Prostate gland (tissue), 2 donors: ENCODE measurements at places on chromosomes 4 and X.

GRCh38 chr4:40721730-40722171, 28.0 kb upstream of the NSUN7 start:
- DNase-seq, result no peak

DNA sequence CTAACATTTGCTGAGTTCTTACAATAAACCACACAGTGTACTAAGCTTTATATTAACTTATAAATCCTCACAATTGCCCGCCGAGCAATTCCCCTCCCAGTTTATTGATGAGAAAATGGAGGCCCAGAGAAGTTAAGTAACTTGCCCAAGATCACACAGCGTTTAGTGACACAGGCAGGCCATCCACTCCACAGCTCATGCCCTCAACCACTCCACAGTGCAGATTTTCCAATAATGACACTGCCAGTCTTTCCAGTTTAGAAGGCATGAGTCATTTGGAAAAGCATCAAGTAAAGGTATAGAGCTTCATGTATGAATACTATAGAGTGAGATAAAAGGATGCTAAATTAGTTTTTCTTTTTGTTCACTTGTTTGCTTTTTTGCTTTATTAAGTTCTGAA, 208.5 kb downstream of the CAMK2D start:
- DNase-seq, result no peak

DNA sequence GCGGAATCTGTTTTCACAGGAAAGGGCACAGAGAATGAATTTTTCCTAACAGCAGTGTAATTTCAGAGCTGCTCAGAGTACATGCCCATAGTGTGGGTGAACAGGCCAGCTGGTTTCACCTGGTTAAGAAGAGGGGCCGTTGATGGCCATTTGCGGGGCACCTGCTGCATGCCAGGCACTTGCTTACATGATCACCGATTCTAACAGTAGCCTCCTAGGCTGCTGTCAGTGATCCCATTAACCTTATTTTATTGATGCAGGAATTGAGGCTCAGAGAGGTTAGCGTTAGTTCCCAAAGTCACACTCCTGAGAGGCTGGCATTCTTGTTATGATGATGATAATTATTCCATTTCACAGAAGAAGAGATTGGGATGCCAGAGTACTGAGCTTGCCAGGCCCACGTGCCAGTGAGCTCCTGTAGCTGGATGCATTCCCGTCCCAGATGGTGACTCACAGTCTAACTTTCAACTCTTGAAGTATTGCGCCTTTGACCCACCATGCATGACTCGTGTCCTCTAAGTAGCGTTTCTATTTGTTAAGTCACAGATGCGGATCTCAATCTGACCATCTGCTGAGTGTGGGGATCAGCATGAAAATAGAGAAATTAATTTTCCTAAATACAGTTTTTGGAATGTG, 76.5 kb downstream of the PSAPL1 start:
- DNase-seq, result no peak

GRCh38 chr4:159079074-159079473, 23.8 kb upstream of the RAPGEF2 start:
- DNase-seq, result no peak

GRCh38 chrX:15425024-15425423, 40.8 kb upstream of the VEGFD start:
- no peak for DNase-seq

- DNase-seq, result no peak
Observed at GRCh38 chr4:185825737-185826136, 13.7 kb upstream of the SORBS2 start.

GRCh38 chrX:133607419-133608348, 192.4 kb upstream of the GPC4 start:
- DNase-seq, result no peak

GRCh38 chr4:102543030-102543928, 42.1 kb downstream of the NFKB1 start:
- DNase-seq, result peak; percentile 23

- DNase-seq, result no peak
Observed at GRCh38 chr4:47791965-47792364, 45.9 kb downstream of the CORIN start.

- no peak for DNase-seq
Observed at GRCh38 chrX:129653971-129654651, 645 bp downstream of the APLN start.

DNA sequence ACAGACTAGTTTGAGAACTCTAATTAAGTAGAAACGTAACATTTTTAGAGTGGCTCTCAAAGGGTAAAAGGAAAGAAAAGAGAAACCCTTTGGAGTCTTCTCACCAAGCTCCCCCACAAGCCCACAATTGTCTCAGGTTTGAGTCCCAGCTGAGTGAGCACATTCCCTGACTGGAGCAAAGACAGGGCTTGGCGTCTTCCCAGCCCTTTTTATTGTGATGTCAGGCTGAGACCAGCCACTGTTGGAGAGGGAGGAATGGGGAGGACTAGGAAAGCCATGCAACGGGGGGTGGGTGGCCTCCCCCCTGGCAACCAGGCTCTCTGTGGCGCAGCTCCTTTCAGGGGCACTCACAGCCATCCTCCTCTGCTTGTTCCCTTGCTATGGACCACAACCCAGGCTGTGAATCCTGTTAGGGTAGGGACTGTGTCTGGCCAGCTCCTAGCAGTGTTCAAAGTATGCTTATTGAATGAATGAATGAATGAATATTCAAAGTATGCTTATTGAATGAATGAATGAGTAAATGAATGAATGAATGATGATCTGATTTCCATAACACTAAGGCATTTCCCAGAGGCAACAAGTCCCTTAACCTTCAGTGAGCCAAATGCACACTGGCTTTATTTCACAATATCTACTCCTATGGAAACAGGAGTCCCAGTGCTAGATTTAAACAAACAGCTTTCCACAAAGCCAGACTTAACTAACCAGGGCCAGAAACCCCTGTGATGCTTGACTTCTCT, 413.3 kb downstream of the MID1IP1 start:
- DNase-seq, result no peak

DNA sequence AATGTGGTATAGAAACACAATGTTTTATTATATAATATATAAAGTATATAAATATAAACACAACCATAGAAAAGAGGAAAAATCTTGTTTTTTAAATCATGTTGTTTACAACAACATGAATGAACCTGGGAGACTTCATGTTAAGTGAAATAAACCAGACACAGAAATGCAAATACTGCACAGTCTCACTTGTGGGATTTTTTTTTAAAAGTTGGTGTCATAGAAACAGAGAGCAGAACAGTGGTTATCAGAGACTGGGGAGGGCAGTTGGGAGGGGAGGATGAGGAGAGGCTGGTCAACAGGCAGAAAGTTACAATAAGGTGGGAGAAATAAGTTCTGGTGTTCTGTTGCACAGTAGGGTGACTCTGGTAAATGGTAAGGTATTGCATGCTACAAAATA, 57.1 kb downstream of the FREM3 start:
- DNase-seq, result no peak

- no peak for DNase-seq
Observed at GRCh38 chr4:153652051-153652784, 31.9 kb upstream of the TLR2 start.

GRCh38 chr4:35697210-35697736, 547.0 kb downstream of the ARAP2 start:
- DNase-seq, result no peak

DNA sequence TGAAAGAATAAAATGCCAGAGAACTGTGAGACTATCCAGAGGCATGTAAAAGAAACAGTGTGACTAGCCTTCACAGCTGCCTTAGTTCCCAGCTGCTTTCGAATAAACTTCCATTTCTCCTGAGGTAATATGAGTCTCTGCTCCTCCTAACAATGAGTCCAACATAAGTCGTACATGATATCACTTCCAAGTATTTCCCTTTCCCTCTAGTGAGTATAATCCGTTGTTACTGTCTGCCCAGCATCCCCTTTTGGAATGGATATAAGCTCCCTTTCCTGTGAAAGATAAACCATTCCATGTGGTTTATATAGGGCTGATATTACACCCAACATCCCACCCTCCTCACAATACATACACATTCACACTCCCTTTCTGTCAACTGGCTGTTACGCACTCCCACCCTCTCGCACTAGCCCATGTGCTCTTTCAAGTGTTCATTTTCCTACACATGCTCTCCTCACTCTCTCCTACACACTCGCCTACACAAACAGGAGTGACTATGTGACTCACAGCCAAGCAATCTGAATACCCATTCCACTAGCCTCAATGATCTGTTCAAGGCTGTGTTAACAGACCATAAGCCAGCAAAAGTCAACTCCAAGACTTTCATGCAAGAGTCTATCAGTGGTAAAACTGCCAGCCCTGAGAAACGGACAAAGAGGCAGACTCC, 5.0 kb downstream of the NAF1 start:
- DNase-seq, result no peak

- no peak for DNase-seq
Observed at GRCh38 chr4:152257601-152258066, 278.3 kb downstream of the FBXW7 start.

DNA sequence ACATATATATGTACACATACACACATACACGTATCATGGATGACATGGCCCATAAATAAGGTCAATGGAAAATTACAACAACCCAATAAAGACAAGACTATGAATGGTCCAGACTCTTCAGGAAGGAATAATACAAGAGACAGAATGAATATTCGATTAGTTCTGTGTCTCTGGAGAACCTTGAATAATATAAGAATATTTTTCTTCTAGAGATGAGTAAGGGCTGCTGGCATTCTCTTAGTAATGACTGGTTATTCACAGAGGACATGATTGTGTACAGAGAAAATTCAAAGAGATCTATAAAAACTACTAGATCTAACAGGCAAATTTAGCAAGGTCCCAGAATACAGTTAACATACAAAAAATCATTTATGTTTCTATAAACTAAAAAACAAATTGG, 23.3 kb downstream of the SPIN4 start:
- DNase-seq, result no peak

GRCh38 chr4:113248320-113248719, 198.9 kb downstream of the ANK2 start:
- no peak for DNase-seq

- peak; percentile 4 for DNase-seq
Observed at GRCh38 chrX:67545893-67546495, 2.2 kb downstream of the AR start.

DNA sequence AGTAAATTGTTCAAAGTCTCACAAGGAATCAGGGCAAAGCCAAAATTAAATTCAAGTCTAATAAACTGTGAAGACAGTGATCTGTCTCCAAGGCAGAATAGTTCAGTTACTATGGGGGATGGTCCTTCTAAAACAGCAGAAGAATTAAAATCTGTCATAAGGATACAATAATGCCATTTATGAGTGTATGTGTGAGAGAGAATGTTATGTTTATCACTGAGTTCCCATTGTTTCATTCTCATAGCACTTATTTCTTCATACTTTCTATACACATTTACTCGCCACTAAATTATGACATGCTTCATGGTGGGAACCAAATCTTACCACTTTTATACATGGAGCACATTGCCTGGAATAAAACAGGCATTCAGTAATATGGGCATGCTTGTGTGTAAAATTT, 102.5 kb downstream of the AMMECR1 start:
- no peak for DNase-seq

- DNase-seq, result peak; percentile 14
Observed at GRCh38 chr4:54090804-54091623, 8.9 kb upstream of the GSX2 start.

DNA sequence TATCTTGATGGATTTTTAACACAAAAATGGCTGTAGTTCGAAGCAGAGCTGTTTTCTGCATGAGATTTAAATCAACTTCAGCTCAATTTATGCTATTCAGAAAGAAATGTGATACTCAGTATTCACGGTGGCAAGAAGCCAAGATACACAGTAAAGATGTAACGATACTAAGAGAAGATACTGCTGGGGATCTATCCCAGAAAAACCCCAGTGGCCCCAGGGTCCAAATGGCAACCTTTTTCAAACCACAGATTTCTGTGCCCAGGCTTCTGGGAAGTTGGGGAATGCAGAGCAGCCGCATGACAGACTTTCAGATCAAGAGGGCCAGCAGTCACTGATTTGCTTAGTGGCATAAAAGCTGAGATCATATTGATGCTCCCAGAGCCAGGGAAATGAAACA, 353.9 kb downstream of the AFF2 start:
- no peak for DNase-seq
